Endothelial cell (in vitro differentiated cells): ENCODE measurements at places on chromosomes 3 and 15.

DNA sequence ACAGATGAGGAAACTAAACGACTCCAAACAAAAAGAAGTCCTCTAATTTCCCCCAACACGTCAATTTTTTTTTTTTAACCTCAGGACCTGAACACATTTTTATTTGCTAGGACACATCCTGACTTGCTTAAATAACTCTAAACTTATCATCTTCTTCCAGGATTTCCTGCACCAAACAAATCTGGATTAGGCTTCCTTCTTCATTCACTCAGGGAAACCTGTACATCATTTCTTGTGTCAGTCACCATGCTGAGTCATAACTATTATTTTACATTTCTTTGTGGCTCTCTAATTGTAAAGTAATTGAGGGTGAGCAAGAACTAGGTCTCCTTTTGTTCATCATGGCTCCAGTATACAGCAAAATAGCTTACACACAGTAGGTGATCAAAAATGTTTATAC, 433.4 kb upstream of the GBE1 start:
- no peak for DNase-seq

DNA sequence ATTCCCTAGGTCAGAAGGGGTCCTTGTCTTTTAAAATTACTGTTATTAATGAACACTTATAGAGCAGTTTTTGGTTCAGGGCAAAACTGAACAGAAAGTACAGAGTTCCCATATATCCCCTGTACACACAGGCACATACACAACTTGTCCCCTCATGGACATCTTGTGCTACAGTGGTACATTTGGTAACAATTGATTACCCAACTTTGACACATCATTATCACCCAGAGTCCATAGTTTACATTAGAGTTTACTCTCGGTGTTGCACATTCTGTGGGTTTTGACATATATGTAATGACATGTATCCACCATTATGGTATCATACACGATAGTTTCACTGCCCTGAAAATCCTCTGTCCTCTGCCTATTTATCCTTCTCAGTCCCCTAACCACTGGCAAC, 984 bp upstream of the EDC3 start:
- no peak for DNase-seq

GRCh38 chr3:56954125-56954524, 106.3 kb upstream of the SPATA12 start:
- DNase-seq = no peak

- DNase-seq = no peak
These were observed 60.0 kb downstream of the APBA2 start for GRCh38 chr15:28945626-28946230.

- no peak for DNase-seq
These were observed 300.1 kb downstream of the NAALADL2 start for GRCh38 chr3:175159202-175159601.

GRCh38 chr3:130242850-130243569, 102.5 kb upstream of the COL6A5 start:
- DNase-seq = no peak

- DNase-seq = no peak
These were observed 145.1 kb downstream of the MAGI1 start for GRCh38 chr3:65893631-65894030.

DNA sequence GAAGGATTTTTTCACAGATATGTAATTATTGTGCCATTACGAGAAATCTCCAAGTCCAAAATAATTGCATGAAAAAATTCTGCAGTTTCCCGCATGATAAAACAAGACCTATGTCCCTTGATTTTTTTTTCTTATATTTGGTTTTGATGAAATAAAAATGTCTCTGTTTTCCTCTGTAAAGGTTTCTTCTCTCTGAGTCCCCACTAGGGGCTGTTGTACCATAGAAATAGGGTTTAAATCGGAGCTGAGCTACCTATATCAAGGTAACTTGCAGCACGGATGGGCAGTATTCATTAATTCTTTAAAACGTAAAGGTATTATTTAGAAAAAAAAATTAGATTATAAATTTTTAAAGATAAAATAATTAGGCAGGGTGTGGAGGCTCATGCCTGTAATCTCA, 66.6 kb upstream of the IGF1R start:
- no peak for DNase-seq

GRCh38 chr3:142021127-142021526, 128.2 kb downstream of the TFDP2 start:
- no peak for DNase-seq

- no peak for DNase-seq
These were observed 493.9 kb upstream of the KCNMB2 start for GRCh38 chr3:178042376-178042775.

GRCh38 chr3:173938616-173939015, 541.1 kb downstream of the NLGN1 start:
- DNase-seq = no peak

- no peak for DNase-seq
These were observed 18.5 kb upstream of the TM4SF4 start for GRCh38 chr3:149455989-149456388.

DNA sequence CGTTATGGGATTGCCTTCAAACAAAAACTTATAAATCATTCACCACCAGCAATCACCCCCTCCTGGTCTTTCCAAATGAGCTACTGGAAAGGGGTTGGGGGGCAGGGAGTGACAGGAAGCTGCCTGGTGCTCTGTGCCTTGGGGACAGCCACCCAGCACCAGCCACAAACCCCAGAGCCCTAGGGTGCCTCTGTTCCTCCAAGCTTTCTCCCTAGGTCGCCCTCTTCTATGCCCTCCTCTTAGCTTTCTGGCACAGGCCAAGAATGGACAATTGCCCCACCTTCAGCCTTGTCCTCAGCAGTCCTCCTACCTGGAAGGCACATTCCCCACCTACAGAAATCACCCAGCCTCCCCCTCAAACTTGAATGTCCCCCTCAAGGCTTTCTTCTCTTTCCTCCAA, 3.3 kb downstream of the OXTR start:
- DNase-seq = no peak

- no peak for DNase-seq
These were observed 158.1 kb downstream of the APBA2 start for GRCh38 chr15:29043736-29044502.

DNA sequence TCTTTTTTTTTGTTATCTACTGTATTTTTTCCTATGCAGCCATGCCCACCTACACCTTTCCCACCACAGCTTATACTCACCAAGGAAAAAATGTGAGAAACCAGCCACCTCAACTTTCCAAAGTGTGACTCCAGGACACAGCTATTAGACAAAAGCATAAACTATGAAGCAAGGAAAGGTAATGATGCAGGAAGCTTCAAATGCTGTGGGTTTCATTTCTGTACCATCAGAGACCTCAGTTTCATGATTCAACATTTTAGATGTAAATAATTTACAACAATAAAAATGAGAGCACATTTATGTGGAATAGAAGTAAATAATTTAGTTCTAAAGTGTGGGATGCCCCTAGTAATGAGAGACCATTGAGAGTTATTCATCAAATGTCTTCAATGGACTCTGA, 115.1 kb downstream of the CDIN1 start:
- no peak for DNase-seq

- DNase-seq = peak; percentile 54
These were observed 112.9 kb upstream of the SLC6A11 start for GRCh38 chr3:10702961-10703740.

DNA sequence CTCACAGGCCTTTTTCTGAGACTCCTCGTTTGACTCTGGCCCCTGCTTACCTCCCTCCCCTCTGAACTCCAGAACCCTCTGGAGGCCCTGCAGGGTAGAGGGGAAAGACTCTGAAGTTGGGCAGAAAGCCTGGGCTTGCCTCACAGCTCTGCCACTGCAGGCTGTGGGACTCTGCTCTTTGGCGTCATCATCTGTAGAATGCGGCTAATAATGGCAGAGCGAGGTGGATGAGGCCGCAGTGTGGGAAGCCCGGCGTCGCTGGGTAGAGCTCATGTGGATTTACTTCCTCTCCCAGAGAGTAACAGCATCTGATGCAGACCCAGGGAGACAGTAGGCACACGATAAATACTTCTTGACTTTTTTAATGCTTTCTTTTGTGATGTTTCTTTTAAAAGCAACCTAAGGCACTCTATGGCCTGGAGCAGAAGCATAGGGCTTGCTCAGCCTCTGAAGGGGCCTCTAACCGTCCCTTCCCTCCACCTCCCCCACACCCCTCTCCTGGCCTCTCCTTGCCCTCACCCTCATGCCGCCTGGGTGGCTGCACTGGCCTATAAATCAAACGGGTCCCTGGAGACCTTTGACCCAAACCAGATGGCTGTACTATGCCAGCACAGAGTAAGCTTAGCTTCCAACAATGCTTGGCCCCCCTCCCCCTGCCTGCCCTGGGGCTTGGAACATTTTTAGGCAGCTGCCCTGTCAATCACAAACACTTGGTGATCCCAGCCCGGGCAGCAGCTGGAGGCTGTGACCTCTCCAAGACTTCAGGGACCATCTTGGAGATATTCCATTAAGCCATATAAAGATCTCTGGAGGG, 32.9 kb downstream of the SPSB4 start:
- no peak for DNase-seq

DNA sequence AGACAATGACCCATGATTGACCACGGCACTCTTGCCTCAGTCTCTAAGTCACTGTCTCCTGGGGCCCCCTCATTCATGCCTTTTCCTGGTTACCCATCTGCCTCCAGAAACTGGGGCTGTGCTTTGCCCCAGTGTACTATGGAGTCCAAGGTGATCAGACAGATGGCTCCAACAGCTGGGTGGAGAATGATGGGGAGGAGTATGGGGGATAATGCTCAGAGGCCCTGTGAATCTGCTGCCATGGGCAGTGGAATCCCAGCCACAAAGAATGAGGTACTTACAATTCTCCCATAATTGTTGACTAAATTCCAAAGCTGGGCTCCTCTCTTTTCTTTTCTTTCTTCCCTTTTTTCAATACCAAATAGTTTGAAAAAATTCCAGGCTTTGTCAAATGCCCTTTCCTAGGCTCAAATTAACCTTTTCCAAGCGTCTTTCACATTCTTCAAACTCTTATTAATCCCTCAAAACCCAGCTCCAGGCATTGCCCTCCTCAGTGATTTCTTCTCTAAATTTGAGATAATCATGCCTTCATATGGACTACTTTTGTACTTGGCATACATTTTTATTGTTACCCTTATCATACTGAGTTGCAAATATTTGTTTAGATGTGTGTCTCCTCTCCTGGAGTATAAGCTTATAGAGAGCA, 148.5 kb upstream of the ICE2 start:
- DNase-seq = no peak

GRCh38 chr15:66679061-66679656, 22.9 kb upstream of the SMAD6 start:
- no peak for DNase-seq

GRCh38 chr3:195257454-195258448, 13.2 kb downstream of the XXYLT1 start:
- no peak for DNase-seq

DNA sequence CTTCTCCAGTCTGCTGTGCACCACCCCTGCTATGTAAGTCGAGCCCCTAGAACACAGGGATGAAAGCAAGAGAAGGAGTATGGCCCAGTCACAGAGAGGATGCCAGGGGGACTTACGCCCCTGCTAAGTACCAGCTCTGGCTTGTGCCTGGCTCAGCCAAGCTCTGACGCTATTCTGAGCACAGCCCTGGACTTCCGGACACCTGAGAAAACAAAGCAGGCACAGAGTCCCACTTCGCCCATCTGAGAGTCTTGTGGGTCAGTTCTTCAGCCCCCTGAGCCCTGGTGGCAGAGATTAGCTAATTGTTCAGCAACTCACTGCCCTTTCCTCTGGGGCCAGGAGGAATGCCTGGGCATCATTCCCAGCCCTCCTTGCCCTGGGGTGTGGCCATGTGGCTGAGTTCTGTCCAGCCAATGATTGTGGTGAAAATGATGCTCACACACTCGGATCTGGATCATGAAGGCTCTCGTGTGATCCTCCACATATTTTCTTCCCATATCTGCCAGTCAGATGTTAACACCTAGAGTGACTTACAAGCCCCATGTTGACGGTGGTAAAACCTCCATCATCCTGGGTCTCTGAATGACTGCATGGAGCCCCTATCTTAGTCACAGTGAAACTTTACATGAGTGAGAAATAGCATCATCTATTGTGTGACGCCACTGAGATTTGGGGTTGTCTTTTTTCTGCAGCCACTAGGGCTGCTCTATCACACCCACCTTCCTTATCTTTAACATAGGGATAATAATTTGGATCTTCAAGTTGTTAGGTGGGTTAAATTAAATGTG, 105.7 kb downstream of the TPRA1 start:
- DNase-seq = peak; percentile 1

DNA sequence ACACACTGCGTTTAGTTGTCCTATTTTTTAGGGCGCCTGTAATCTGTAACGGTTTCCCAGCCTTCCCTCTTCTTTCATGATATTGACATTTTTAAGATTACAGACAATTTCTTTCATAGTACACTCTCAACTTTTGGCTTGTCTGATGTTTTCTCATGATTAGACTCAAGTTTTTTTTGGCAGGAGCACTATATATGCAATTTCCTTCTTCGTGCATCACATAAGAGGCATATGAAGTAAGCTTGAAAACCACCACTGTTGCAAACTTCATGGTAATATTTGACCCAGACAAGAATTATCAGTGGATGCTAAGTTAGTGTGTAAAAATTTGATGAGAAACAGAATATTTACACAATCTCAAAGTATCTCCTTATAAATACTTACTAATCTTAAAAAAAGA, 119.2 kb upstream of the CMC1 start:
- no peak for DNase-seq

DNA sequence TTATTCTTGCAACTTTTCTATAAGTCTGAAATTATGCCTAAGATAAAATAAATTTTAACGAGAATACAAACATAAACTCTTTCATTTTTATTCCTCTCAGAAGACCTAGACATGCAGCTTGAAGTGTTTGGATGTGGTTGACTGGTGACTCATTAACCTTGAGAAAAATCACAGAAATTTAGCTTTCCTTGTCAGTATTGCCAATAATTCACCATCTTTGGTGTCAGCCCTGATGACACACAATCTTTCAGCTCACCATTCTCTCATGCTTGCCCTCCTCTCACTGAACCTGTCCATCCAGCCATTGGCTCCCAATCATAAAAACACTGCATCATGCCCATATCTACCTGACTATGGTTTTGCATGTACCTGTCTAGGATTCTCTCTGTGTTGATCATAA, 22.6 kb upstream of the TNFAIP8L3 start:
- DNase-seq = no peak

DNA sequence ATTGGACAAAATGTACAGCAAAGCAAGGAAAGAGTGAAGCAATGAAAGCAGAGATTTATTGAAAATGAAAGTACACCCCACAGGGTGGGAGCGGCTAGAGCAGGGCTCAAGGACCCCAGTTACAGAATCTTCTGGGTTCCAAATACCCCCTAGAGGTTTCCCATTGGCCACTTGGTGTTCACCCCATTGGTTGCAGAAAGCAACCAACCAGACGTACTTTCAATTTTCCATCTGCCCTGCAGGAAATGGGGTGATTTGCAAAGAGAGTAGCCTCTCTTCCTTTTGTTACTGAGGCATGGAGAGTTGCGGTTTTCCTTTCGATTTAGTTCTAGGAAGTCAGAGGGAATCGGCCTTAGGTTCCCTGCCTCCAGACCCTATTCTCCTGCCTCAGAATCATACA, 2.4 kb downstream of the PML start:
- DNase-seq = peak; percentile 30

GRCh38 chr3:16842272-16843270, 42.2 kb upstream of the PLCL2 start:
- DNase-seq = no peak

DNA sequence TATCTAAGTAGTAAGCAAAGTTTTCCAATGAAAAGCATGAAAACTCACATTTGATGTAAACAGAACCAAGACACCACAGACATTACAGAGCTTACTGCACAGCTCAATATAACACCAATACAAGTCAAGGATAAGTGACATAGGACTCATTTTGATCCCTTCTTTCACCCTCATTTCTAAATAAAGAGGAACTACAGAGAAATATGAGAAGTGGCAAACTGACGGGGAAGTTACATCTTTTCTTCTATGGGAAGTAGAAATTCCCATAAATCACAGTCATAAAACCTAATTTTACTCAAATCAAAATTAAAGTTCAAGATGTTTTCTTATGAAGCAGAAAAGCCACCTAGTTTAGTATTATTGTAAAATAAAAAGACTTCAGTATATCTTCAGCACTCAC, 3.8 kb downstream of the ATG3 start:
- no peak for DNase-seq
